Mammary epithelial cell (primary cell): ENCODE measurements at places on chromosomes 12 and 14.

- no peak for DNase-seq
Measured at GRCh38 chr12:113609692-113610469, 138.2 kb upstream of the LHX5 start.

- DNase-seq, result no peak
Measured at GRCh38 chr14:60720962-60721325, 3.2 kb downstream of the SIX4 start.

- peak; percentile 62 for DNase-seq
Measured at GRCh38 chr12:92493816-92494215, 209.0 kb upstream of the PLEKHG7 start.

DNA sequence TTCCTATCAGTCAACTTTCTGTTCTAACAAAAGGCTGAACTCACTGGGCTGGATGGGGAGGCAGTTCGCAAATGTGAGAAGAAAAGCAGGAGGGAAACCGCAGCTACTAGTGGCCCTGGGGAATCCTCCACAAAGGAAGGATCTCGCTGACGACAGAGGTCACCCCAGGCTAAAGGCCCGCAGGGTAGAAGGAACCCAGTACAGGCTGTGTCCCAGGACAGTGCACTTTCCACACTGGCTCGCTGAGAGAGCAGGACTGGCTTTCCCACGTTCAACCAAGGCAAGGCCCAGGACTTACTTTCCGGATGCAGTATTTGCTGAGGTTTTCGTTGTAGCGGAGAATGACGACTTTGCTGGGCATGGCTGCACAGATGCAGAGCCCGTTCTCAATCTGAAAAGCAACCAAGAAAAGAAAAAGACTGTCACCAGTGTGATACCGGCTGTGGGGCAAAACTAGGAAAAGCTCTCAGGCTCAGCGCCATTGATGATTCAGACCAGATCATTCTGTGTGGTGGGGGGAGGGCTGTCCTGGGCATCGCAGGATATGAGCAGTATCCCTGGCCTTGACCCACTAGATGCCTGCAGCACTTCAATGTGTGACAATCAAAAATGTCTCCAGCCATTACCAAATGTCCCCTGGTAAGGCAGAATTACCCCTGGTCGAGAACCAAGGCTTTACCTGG lies 36.3 kb downstream of the PRKAB1 start:
- DNase-seq, result no peak

- DNase-seq, result no peak
Measured at GRCh38 chr14:34232790-34233189, 229.2 kb downstream of the SPTSSA start.

DNA sequence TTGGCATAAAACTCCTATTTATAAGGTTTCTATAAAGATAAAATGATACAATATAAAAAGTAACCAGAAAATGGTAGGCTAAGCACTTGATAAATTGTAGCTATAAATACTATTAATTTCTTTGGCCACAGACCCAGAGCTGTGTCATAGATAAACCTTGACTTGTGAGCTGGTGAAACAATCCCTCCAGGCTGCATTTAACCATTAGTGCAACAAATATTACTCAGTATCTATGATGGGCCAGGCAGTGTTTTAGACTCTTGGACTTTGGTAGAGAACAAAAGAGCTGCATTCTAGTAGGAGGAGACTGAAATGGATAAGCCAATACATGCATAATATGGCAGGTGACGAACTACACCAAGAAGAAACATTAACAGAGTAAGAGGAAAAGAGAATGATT lies 178.1 kb downstream of the BTG1 start:
- no peak for DNase-seq

DNA sequence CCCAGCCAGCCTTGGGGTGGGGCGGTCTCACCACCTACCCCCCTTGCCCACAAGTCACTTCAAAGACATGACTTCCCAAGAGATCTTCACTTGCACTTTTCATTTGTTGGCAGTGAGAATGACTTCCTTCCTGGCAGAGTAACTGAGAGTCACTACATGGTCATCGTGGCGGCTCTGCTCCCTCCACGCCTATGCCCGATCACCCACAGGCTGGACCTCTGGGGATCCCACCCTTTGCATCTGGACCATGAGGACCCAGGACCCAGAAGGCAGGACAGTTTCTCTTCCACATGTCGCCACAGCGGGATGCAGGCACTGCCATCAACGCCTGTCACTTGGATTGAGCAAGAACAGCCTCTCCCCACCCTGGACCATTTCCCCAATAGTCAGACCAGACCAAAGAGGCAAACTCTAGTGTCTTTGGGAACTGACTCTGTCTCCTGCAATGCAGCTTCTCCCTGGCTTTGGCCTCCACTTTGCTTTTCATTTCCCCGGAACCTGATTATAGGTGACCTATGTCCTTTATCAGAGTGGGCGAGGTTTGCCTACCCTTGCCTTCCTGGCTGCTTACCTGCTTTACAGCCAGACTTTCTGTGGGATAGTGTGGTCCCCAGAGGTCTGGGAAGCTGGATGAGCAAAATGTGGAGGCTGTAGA lies 3.6 kb downstream of the VDR start:
- DNase-seq, result no peak

- no peak for DNase-seq
Measured at GRCh38 chr14:75371297-75371696, 56.5 kb upstream of the JDP2 start.

- no peak for DNase-seq
Measured at GRCh38 chr12:67152451-67152850, 116.7 kb upstream of the CAND1 start.

GRCh38 chr12:92558215-92558773 lies 144.5 kb upstream of the PLEKHG7 start:
- no peak for DNase-seq

DNA sequence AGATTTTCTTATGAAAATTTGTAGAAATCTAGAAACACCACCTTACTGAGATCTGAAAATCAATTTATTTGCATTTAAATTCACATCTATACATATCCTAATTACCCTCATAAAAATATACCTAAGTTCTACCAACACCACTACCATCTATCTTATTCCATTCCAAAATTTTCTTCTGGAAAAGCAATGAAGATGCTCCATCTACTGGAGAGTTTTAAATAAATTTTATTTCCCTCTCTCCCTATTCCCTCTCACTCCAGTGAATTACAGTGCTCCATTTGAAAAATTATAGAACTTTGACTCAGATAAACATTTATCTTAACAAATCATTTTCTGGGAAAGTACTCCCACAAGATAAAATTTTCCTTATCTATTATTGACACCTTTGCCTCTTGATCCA lies 2.3 kb upstream of the C14orf39 start:
- DNase-seq, result no peak

DNA sequence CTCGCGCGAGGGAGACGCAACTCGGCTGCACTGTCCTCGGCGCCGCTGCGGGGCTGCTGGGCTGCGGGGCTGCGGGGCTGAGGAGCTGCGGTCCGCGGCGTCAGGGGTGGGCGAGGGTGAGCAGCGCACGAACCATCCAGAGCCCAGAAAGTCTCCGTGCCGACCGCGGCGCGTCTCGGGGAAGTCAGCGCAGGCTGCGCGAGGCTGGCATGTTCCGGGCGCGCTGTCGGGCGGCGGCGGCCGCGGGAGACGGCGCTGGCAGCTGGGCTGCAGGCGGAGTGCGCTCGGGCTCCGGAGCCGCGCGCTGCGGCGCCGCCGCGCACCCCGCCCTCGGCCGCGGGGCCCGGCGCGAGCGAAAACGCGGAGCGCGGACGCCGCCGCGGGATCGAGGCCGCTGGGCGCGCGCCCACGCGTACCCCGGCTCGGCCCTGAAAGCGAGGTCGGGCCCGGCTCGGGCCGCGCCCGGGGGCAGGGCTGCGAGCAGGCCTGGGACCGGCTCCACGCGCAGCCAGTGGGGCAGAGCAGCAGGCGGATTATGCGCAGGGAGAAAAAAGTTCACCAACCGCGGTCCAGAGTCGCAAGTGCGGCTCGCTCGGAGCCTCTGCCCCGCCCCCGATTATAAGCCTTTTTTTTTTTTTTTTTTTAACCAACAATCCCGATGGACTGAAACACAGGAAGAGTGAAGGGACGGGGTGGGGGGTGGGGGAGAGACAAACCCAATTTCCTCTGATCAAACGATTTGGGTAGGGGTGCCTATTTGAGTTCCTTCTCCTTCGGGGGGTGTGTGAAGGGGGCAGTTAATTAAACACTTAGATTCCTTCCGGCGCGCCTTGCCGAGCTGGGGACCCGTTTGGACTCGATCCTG lies at the start of gene PRICKLE1:
Gene PRICKLE1, minus strand, starts transcription at position 282 of the 865 bp plus-strand sequence. CDS start 117,230 bp downstream, outside the sequence.
- peak; percentile 64 for DNase-seq

DNA sequence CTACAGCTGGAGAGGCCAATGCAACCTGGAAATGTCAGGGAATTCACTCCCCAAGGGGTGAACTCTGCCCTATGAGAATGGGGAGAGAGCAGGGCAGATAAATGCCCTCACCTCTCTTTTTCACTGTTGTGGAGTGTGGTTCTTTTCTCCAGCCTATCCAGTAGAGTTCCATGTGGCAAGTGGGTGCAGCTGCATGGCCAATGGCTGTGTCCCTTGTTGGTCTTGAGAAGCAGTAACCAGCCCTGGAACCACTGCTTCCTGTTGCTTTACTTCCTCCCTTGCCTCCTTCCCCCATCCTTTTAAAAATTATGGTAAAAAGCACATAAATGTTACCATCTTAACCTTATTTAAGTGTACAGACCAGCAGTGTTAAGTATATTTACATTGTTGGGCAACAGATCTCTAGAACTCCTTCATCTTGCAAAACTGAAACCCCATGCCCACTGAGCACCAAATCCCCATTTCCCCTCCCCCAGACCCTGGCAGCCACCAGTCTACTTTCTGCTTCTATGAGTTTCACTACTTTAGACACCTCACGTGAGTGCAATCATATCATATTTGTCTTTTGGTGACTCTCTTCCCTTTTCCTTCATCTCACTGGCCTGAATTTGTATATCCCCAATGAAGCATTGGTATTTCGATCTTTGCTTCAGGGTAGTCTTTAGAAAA lies 77.0 kb upstream of the GRIP1 start:
- DNase-seq, result no peak

DNA sequence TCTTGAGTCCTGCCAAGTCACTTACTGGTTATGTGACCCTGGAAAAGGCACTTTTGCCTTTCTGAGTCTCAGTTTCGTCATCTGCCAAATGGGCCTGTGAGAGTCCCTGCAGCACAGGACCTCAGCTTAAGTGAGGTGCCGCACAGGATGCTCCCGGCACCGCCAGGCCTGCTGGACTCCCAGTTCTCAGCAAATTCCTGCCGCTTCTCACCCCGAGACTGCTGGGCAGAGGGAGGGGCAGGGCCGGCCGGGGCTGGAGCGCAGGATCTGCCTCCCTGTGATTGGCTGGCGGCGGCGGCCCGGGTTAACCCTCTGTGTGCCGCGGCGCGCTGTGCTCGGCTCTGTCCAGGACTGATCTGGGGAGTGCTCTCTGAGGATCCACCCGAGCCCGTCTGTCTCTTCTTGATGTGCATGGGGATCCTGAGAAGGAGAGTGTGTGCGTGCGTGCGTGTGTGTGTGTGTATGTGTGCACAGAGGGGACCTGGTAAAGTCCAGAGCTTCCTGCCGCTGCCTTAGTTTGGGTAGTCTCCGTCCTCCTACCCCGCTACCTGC lies 8.6 kb downstream of the SETD1B start:
- peak; percentile 61 for DNase-seq

- no peak for DNase-seq
Measured at GRCh38 chr12:103848917-103849491, 8.0 kb upstream of the NT5DC3 start.

GRCh38 chr14:24146978-24147760 lies at the start of gene RNF31:
Gene RNF31 (plus strand): TSS chr14:24147498. CDS start chr14:24147699, 201 bp downstream.
- DNase-seq, result peak; percentile 98

DNA sequence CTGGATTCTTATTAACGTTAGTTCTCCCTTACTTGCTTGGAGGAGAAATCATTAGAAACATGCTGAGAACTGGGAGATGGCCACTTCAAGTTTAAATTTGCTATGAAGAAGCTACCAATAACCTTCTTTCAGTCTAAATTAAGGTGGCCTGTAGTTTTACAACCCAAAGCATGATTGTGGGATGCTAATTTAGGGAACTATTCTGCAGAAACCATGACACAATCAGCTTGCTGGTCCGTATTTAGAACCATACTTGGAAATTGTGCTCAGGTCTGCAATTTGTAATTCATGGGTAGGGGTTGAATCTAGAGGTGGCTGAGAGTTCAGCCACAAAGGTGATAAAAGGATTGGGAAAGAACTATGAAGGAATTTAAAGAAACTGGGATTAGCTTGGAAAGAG lies 405.7 kb downstream of the RAD51B start:
- no peak for DNase-seq

- DNase-seq, result no peak
Measured at GRCh38 chr14:100622708-100623485, 35.7 kb upstream of the BEGAIN start.

- DNase-seq, result peak; percentile 41
Measured at GRCh38 chr12:98725476-98726247, 80.6 kb downstream of the APAF1 start.

DNA sequence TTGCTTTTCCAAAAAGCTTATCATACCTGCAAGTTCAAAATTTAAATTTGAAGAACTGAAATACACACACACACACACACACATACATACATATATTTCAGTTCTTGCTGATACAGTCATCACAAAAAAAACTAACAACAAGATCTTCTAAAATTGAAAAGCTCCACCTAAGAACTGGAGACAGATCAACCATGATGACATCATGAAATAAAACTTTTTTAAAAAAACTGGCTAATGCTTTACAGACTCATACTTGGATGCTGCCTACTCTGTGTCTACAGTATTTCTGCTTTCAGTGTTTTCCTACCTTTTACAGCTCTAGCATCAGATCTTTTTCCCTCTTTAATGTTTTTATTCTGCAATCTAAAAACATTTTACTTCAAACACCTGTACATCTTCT lies 261.4 kb downstream of the DIO2 start:
- DNase-seq, result no peak

- no peak for DNase-seq
Measured at GRCh38 chr12:47054659-47055058, 24.8 kb upstream of the PCED1B start.

- DNase-seq, result peak; percentile 36
Measured at GRCh38 chr14:62914025-62914424, 131.2 kb downstream of the KCNH5 start.

- DNase-seq, result no peak
Measured at GRCh38 chr12:100187068-100187467, 13.5 kb upstream of the ACTR6 start.

DNA sequence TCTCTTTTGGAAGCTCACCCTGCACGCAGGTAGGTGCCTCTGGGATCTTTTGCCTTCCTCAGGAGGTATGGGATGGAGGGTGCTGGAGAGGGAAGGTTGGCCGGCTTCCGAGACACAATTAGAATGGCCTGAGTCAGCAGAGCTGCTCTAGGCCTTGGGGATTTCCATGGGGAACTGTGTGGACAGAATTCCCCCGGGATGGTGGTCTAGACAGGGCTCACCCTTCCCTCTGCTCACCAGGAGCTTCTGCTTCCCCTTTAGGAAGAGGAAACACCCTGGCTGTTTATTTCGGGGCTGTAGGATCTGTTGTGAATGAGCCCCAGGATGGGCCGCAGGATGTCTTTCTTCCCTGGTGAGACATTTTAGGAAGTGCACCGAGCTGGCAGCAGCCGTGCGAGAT lies 43.7 kb upstream of the TMED10 start:
- no peak for DNase-seq

GRCh38 chr12:18719922-18720510 lies 17.8 kb downstream of the PLCZ1 start:
- DNase-seq, result peak; percentile 80

GRCh38 chr12:49524660-49525324 lies 14.0 kb upstream of the KCNH3 start:
- DNase-seq, result no peak

GRCh38 chr12:10151621-10152020 lies 20.3 kb downstream of the OLR1 start:
- DNase-seq, result no peak
